Right ventricle myocardium superior (tissue), 1 donor: ENCODE measurements at places on chromosomes 6 and 20.
A peak's percentile ranks its signal among the peaks of the same experiment; 100 is the strongest.

GRCh38 chr6:30231067-30231466, 17.9 kb upstream of the TRIM26 start:
- DNase-seq = no peak

DNA sequence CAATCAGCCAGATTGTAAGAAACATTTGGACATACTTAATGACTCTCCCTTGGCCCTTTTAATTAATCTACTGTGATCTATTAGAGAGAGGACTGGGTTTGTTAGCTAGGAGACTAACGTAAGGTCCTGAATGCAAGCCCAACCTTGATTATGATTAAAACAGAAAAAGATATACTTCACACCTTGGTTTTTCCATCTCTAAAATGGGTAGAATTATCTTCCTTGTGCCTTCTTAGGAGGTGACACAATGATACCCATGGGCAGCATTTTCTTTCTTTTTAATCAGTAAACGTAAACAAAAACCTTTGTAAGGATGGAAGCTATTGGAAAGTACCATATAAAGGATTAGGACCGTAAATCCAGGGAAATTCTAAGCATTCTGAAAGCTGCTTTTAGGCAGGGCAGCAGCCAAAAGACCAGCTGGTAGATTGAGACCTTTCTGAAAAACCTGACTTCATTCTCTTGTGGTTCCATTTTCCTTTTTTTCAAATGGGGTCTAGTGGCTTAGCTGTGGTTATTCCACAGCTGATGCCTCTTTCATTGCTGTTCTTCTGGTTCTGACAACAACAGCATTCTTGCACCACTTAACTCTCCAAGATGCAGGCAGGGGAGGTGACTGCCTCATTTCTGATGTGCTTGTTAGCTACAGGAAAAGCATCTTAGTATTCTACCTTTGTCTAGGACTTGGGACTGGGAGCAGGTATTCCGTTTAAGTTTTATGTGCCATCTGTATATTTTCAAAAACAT, 27.4 kb downstream of the RREB1 start:
- DNase-seq = no peak

- no peak for DNase-seq
Measured at GRCh38 chr6:158121335-158121734, 46.7 kb downstream of the SERAC1 start.

- DNase-seq = no peak
Measured at GRCh38 chr6:20217324-20217855, 5.1 kb upstream of the MBOAT1 start.

GRCh38 chr6:33962246-33963027, 158.6 kb upstream of the MLN start:
- no peak for DNase-seq

DNA sequence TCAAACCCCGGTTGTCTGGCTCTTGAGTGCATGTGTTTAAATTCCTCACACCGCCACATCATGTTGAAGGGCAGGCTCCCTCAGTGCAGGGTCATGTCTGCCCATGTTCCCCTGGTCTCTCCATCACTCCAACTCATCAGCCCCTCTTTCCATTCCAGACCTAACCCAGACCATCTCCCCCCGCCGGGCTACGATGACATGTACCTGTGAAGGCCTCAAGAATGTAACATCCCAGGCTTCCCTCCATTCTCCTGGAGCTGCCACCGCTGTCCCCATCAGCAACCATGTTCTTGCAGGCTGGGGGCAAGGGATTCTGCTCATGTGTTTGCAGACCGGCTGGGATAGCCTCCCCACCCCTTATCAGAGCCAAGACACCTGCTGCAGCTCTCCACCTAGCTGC, 19.9 kb downstream of the TMEM74B start:
- no peak for DNase-seq

DNA sequence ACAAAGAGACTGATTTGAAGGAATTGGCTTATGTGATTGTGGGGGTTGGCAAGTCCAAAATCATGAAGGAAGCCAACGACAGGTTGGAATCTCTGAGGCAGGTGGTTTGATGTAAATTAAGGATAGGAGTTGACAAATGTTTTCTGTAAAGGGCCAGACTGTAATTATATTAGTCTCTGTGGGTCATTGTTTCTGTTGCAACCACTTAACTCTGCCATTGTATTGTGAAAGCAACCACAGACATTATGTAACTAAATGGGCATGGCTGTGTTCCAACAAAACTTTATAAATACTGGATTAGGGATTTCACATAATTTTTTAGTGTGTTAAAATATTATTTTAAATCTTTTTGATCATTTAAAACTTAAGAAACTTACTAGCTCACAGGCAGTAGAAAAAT, 199.2 kb upstream of the MYLIP start:
- DNase-seq = no peak

- no peak for DNase-seq
Measured at GRCh38 chr6:128600397-128600951, 80.1 kb upstream of the PTPRK start.

GRCh38 chr6:137313928-137314855, 95.0 kb upstream of the IFNGR1 start:
- peak; percentile 83 for DNase-seq

DNA sequence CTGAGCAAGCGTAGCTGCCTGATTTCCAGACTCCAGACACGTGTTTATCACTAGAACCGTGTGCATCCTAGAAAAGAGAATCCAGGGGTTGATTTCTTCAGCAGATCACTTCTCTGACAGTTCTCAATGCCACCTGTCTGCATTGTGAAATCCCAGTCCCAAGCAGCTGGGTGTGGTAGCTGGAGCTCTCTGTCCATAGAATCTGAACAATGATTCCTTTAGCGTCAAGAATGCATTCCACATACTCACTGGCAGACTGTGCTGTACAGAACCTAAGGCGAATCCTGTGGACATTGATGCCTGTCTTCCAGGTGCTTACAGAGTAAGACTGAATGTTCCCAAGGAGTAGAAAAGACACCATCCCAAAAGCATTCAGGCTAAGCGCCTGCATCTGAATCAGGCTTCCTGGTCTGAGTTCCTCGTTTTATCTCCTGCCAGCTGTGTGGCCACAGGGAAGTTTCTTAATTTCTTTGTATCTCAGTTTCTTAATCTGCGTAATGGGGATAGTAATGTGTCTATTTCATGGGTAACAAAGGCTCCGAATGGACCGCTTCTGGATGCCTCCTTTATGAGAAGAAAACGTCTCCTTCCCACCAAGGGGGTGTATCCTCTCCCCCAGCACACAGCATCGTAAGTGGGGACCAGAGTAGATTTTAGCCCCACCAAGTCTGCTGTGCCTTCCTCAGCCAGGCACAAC, 10.4 kb upstream of the TRAF3IP2 start:
- no peak for DNase-seq

GRCh38 chr6:37309692-37310091, 44.1 kb upstream of the RNF8 start:
- DNase-seq = no peak

DNA sequence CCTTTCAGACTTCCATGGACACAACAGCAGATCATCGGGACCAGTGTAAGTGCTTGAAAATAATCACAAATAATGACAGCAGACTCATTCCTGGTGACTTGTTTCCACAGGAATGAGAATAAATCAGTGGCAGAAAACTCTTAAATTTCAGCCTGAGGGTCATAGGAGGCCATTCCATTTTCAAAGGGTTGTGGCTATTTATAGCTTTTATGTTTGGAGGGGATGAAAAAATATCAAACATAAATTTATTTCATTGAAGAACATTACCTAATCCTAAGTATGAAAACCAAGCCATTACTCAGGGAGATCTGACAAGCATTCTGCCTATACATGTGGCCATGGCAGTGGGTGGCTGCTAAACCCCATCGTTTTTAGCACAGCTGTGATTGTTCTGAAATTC, 173.6 kb upstream of the CNR1 start:
- DNase-seq = no peak

- DNase-seq = no peak
Measured at GRCh38 chr20:31322504-31322903, 14.1 kb upstream of the DEFB116 start.

- no peak for DNase-seq
Measured at GRCh38 chr6:135939208-135939591, 87.7 kb downstream of the PDE7B start.

GRCh38 chr6:145562771-145563615, 172.3 kb downstream of the EPM2A start:
- no peak for DNase-seq

DNA sequence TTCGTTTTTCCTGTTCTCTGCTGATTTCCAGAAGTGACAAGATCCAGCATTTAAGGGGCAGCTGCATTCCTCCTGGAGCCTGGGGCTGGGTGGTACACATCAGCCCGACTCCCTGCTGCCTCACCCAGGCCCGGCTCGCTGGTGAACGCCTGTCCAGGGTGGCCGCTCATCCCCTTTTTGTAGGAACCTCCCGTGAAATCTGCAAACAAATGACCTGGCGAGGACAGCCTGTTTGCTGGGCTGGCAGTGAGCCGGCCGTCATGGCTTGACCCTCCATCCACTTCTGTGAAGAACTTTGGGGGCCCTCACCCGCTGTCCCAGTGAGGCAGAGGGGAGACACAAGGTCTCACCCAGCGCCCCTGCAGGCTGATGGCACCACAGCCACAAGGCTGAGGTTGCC, 39.0 kb downstream of the PYGB start:
- peak; percentile 22 for DNase-seq

GRCh38 chr6:112203577-112204349, 50.6 kb downstream of the LAMA4 start:
- DNase-seq = no peak

DNA sequence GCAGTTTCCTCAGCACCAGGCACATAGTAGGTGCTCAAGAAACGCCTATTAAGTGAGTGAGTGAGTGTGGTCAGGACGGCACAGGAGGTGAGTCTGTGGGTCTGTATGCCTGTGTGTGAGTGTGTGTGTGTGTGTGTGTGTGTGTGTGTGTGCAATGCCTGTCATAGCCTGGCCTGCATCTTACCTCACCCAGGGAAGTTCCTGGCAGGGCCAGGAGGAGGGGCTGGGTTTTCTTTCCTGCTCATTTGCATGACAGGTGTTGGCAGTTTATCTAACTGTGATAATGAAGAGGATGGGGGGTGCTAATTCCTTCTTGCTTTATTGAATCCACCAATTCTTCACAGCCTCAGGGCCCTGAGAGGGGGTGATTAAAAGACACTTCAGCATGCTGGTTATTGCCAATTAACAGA, 146.7 kb upstream of the MLN start:
- DNase-seq = no peak

GRCh38 chr6:167087857-167088354, 35.0 kb upstream of the CCR6 start:
- DNase-seq = no peak

- DNase-seq = no peak
Measured at GRCh38 chr6:69391106-69391505, 405.7 kb downstream of the LMBRD1 start.

DNA sequence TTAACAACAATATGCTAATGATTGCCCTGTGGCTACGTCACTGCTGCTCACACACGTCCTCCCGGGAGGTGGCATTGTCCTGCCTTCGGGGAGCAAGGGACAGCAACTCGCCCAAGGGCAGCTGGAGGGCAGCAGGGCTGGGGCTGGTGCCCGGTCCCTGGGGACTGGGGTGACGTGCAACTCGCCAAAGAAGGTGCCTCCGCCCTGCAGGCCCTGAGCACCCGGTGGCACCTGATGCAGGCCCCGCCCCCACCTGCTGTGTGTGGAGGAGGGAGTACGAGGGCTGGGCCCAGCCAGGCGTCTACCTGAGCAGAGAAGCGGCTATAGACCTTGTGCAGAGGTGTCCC, 64.8 kb upstream of the SLCO4A1 start:
- no peak for DNase-seq

GRCh38 chr6:131058236-131058635, 4.8 kb downstream of the EPB41L2 start:
- DNase-seq = no peak

- DNase-seq = no peak
Measured at GRCh38 chr20:12201289-12201991, 283.7 kb downstream of the BTBD3 start.

GRCh38 chr6:170440437-170440836, 112.7 kb downstream of the PSMB1 start:
- no peak for DNase-seq

GRCh38 chr6:110043366-110043994, 65.4 kb downstream of the GPR6 start:
- no peak for DNase-seq

GRCh38 chr6:148530394-148530953, 187.8 kb downstream of the SASH1 start:
- no peak for DNase-seq

DNA sequence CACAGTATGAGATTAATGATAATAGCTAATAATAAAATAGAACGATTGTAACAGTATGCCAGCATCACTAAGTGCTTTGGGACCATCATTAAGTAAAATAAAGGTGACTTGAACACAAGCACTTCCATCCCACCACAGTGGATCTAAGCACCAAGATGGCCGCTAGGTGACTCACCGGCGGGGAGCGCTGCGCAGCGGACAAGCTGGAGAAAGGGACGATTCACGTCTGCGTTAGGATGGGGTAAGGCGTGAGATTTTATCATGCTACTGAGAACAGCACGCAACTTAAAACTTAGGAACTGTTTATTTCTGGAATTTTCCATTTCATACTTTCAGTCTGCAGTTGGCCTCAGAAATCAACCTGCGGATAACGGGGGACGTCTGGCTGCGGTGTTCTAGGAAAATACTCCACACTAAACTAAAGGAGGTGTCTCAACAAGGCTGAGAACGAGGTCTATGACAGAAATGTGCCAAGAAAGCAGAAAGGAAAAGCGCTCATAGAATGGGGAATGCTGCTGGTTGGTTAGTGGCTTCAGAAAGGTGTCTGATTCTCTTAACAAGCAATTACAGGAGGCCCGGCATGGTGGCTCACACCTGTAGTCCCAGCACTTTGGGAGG, 114.5 kb downstream of the GMPR start:
- DNase-seq = no peak

GRCh38 chr6:64012351-64013001, 376.9 kb downstream of the PHF3 start:
- DNase-seq = no peak

GRCh38 chr20:20489648-20490341, 121.9 kb downstream of the INSM1 start:
- DNase-seq = no peak

DNA sequence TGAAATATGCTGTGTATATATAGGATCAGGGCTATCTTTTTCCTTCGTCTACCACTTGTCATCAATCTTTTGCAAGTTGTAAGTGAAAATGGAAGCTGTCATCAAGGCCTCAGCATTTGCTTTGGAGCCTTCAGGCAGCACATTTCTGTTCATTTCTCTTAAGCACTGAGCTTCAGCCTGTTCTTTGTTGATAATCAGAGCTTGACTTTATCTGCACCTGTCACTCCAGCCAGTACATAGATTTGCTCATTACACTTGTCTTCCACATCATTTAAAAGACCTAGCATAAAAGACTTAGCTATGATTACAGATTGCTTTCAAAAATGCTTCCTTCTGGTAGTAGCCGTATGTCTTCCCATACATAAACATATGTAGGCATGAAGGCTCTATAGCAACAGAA, 189.8 kb upstream of the GRIK2 start:
- no peak for DNase-seq

DNA sequence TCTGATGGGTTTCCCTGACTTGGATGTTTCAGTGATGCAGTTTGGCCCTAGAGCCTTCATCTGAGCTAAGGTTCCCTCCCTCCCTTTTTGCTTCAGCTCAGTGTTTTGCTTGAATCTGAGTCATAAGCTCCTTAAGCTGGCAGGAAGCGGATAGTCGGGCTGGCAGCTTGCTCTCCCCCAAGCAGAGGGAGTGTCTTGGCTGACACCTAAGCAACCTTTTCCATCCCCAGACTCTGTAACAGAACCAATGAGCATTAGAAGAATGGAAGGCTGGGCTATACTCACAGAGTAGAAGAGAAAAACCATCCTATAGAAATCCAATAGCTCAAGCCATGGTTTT, 98.3 kb downstream of the HAO1 start:
- DNase-seq = peak; percentile 46

GRCh38 chr6:82741325-82741995, 324.2 kb downstream of the UBE3D start:
- DNase-seq = no peak

GRCh38 chr6:24911796-24912382, 23.9 kb downstream of the RIPOR2 start:
- no peak for DNase-seq
